ENCODE measurements at places on chromosomes 12 and 14.

DNA sequence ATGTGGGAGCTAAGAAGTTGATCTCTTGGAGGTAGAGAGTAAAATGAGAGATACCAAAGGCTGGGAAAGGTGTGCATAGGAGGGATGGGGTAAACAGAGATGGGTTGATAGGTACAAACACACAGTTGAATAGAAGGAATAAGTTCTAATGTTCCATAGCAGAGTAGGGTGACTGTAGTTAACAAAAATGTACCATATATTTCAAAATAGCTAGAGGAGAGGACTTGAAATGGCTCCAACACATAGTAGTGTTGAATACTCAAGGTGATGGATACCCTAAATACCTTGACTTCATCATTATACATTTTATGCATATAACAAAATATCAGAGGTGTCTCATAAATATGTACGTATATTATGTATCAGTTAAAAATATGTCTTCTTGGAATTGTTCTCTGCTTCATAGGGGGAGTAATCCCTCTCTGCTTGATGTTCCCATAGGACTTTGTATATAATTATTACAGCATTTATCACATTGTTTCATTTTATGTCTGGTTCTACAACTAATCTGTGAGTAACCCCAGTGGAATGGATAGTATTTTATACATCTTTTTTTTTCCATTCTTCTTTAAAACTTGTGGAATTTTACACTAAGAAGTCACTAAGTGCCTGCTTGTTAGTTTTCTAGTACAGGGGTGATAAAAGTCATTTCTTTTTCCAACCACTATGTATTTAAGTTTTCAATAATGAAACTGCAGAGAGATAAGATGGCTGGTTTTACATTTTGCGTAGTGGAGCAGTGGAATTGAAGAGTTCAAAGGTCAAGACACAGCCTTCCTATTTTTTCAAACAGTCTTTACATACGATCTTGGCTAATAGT is 1940.0 kb upstream of the SEL1L start:
- no peak for DNase-seq

DNA sequence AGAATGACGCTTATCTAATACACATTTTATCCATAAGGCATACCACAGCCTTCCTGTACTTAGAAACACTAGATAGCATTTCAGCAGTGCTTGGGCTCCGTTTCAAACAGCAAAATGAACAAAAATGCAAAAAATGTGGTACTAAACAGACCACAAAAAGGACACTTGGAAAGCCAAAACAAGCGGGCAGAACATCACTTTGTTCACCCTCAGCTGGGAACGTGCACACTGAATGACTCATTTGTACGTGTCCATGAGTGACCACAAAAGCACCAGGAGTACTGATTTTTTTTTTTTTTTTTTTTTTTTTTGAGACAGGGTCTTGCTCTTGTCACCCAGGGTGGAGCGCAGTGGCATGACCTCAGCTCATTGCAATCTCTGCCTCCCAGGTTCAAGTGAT is 8.9 kb upstream of the FOXN3 start:
- peak; percentile 82 for DNase-seq

- no peak for DNase-seq
These were observed 53.7 kb downstream of the CCDC88C start for GRCh38 chr14:91363776-91364523.

DNA sequence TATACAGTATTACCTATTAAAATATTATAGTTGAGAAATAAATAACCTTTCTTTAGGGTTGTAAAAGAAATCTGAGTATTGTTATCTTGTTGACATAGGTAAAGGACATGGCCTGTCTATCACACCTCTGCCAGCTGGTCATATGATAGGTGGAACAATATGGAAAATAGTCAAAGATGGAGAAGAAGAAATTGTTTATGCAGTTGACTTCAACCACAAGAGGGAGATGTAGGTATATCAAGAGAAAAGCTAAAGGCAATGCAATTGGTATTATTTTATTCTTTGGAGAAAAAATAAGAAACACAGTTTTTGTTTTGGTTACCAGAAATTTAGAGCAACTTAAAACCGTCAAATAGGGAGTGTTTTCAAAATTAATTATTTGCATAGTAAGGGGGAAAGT is 13.5 kb downstream of the CPSF2 start:
- peak; percentile 4 for DNase-seq

DNA sequence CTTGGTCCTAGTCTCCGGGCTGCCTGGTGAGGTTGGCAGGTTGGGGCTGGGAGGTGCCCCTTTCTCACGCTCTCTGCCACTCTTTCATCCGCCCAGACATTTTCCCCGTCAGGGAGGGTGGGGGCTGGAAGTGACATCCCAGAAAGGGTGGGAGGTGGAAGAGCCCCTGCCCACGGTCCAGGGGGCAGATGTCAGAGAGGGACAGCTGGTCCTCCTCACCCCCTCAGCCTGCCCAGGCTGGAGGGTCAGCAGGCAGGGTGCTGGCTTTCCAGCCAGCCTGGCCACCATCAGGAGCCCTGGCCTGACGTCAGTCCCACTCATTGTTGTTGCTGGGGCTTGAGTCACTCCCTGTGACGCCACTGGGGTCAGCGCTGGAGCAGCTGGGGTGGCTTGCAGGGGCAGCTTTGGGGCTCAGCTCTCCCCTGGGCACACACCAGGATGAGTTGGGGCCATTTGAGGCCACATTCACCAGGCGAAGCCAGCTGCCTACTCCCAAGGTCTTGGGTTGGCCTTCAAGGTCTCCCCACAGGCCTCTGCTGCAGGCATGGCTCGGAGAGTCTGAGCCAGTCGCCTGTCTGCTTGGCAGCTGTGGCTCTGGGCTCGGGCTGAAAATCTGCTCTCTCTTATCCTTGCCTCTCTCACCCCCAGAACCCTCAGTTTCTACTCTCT is 5.7 kb upstream of the ATG101 start:
- DNase-seq, result no peak

DNA sequence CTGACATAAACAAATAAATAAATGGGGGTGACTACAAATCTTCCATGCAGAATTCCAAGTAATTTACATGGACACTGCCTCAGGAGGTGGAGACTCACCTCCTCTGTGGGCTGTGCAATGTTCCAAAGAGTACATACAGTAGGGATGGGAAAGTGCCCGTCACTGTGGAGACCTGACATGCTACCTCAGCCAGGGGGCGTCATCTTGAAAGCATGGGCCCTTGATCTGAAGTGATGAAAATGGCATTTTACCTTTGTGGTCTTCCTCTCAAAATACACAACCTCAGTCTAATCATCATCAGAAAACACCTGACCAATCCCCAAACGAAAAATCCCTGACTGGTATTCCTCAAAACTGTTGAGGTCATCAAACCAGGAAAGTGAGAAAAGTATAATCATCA is 48.4 kb downstream of the ANAPC7 start:
- DNase-seq, result no peak

DNA sequence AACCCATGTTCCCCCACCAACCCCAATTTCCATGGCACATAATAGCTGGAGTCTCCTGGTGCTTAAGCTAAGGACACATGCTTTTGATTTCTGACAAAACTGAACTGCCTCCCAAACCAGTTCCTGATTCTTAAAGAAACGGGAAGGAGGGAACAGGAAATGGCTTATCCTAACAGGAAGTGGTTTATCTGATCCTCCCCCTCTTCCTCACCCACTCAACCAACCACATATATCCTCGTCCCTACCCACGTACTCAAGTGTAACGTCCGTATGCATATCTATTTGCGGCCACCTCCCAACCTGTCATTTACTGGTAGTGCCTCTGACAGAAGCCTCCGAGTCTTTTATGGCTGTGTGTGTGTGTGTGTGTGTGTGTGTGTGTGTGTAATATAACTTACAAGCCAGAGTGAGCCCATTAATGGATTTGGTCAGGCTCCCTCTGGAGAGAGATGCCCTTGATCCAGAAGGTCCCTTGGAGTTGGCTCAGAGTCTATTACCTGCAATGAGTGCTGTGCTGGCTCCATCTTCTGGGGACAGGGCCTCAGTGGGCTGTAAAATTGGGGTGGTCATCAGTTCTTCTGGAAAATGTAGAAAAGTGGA is 7.7 kb downstream of the DAZAP2 start:
- no peak for DNase-seq

GRCh38 chr14:64464651-64465050 is 648 bp upstream of the AKAP5 start:
- no peak for DNase-seq

GRCh38 chr14:39232554-39233415 is 930 bp upstream of the MIA2 start:
- DNase-seq, result peak; percentile 43

DNA sequence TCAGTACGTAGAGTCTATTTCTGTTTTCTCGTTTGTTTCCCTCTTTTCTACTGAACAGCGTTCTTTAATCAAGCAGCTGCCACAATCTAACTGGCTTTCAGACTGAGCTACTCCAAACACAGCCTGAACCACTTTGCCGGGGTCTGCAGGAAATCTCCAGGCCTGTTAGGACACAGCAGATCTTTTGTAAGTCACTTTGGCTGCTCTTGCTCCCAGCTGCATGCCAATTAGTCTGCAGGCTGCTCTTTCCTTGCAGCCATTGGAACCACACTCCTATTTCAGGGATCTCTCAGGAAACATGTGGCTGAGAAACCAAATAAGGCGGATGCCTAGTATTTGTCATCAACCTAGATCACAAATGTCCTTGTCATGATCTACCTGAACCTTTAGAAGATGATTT is 73.6 kb downstream of the TMTC1 start:
- no peak for DNase-seq

GRCh38 chr12:544941-545635 is 85.3 kb downstream of the B4GALNT3 start:
- DNase-seq, result no peak

- DNase-seq, result no peak
These were observed 200.3 kb upstream of the DIO3 start for GRCh38 chr14:101361044-101361443.

DNA sequence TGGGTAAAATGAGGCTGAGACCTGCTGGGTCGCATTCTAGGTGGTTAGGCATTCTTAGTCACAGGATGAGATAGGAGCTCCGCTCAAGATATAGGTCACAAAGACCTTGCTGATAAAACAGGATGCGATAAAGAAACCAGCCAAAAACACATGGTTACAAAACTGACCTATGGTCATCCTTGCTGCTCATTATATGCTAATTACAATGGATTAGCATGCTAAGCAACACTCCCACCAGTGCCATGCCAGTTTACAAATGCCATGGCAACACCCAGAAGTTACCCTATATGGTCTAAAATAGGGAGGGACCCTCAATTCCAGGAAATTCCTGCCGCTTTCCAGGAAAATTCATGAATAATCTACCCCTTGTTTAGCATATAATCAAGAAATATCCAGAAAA is 132.4 kb downstream of the BRMS1L start:
- no peak for DNase-seq

DNA sequence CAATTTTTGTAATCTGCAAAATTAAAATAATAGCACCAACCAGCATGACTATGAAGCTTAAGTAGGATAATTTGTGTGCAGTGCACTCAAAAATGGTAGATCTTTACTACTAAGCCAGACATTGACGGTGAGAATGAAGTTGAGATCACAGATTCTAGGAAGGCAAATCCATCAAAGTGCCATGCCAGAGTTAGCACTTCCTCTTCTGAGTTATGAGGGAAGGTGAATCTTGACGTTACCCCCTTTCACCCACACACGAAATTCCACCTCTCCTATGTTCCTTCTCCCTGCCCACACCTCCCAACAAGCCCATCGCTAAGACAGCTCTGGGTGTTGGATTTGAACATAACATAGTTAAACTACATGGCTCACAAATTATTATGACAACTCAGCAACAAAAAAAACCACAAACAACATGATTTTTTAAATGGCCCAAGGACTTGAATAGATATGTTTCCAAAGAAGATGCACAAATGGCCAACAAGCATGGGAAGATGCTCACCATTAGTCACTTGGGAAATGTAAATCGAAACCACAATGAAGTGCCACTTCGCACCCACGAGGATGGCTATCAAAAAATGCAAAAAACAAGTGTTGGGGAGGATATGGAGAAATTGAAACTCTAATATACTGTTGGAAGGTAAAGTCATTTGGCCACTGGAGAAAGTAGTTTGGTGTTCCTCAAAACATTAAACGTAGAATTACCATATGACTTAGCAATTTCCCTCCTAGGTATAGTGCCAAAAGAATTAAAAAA is 119.3 kb upstream of the RAP1B start:
- DNase-seq, result no peak

DNA sequence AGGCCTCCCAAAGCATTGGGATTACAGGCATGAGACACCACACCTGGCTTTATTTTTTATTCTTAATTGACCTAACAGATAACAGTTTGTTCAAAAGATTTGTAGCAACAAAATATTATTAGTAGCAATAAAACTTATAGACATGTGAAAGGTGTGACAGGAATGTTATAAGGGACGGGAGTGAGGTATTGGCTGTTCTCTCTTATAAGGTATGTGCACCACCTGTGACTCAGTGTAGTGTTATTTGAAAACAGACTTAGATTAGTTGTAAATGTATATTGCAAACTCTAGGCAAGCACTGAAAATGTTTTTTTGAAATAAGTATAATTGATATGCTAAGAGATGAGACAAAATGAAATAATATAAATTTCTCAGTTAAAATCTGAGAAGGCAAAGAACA is 57.8 kb downstream of the KLRG1 start:
- peak; percentile 24 for DNase-seq

- DNase-seq, result peak; percentile 5
These were observed 152.5 kb upstream of the BTG1 start for GRCh38 chr12:92297932-92298696.

DNA sequence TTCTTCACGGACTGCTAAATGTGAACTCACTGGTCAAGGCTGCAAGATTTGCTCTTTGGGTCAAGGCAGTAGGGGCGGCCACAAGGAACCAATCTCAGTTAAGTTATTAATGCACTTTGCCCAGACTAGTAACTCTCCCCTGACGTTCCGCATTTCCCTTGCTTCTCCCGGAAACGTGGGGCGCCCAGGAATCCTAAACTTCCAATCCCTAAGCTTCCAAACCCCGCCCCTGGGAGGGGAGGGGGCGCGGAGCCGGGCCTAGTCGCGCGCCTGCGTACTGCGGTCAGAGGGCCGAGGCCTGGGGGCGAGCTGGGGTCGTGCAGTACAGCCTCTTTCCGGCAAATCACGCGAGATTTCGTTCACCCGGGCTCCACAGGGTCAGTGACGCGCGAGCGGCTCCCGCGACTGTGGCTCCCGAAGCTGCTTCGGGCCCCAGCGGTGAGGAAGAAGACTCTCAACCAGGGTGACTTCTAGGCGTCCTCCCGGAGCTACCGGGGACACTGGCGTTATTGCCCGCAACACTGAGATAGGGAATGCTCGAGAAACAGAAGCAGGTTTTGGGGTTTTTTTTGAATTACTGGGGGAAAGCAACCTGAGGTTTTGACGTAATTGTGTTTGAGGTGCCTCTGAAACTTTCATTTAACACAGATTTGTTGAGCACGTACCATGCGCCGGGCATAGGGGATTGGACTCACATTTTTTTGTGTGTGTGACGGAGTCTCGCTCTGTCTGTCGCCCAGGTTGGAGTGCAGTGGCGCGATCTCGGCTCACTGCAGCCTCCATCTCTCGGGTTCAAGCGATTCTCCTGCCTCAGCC is at the start of gene PTGR2:
Gene PTGR2 (plus strand): TSS at position 265 of the 816 bp plus-strand sequence. CDS start 7,032 bp downstream, outside the sequence.
- peak; percentile 92 for DNase-seq

GRCh38 chr12:55974308-55974730 is 441 bp downstream of the RAB5B start:
- DNase-seq, result peak; percentile 49
